Tibial nerve (tissue), 4 donors: ENCODE measurements at places on chromosomes 6 and 20. TPM values are rescaled to one million over a fixed set of nuclear protein-coding genes. Genes with fewer than 3 reads are reported as not detected.

The C20orf202 gene
- 0.59 TPM for total RNA-seq

The HEY2 gene
- 1.5 TPM for total RNA-seq

The TRIM10 gene
- not detected for total RNA-seq

The PPP1R3G gene
- 1.3 TPM for total RNA-seq

The CNKSR3 gene
- total RNA-seq: 15.5 TPM

The BICRAL gene
- 25.1 TPM for total RNA-seq

The XKR7 gene
- not detected for total RNA-seq
